ENCODE measurements at places on chromosomes 12 and 14.

GRCh38 chr12:21169878-21170472, 39.0 kb downstream of the SLCO1B1 start:
- peak; percentile 4 for DNase-seq

GRCh38 chr12:110853836-110854235, 7.0 kb downstream of the CCDC63 start:
- DNase-seq = no peak

- no peak for DNase-seq
Observed at GRCh38 chr14:65433646-65434045, 21.1 kb downstream of the FUT8 start.

GRCh38 chr12:97408363-97408762, 54.2 kb upstream of the RMST start:
- DNase-seq = no peak

GRCh38 chr12:38775457-38775856, 129.9 kb downstream of the CPNE8 start:
- DNase-seq = no peak
